LHCN-M2 (cell line): ENCODE measurements at places on chromosomes 1 and 21.

GRCh38 chr21:41641821-41642701 is 124.8 kb downstream of the RIPK4 start:
- peak; percentile 97 for DNase-seq

- DNase-seq: no peak
Observed at GRCh38 chr21:14484188-14485009, 61.7 kb downstream of the SAMSN1 start.

- DNase-seq: no peak
Observed at GRCh38 chr1:170351366-170351946, 180.5 kb upstream of the GORAB start.

GRCh38 chr1:232650845-232651244 is 20.9 kb upstream of the SIPA1L2 start:
- peak; percentile 19 for DNase-seq

DNA sequence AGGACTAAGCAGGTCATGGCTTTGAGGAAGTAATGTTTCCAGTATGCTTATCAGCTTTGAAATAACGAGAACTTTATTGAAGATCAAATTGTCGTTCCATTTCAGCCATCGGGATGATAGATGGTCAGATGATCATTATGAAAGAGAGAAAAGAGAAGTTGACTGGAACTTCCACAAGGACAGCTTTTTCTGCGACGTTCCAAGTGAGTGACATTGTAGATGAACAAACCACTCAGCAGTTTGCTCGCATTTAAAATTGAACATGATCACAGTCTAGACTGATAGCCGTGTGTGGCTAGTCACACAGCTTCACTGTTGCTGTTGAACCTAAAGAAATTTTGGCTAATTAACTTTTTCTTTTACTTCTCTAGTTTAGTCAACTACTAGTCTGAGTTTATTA is 151.1 kb downstream of the TLR5 start:
- DNase-seq: no peak

DNA sequence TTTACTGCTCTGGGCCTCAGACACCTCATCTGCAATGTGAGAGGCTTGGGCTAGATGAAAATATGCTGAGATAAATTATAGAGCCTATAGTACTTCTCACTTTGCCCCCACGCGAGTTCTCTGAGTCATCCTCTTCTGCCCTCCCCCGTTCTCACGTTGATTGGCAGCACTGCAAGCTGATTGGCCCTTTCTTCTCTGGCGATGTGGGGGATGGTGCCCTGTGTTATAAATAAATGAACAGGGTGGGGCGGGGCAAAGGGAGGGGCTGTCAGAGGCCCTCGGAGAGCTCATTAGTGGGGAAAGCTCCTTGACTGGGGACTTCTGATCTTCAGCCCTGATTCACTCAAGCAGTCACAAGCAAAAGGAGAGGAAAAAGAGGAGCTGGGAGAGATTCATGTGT is 64.3 kb upstream of the ZC3H12A start:
- DNase-seq: no peak

GRCh38 chr1:184753117-184753516 is 1.5 kb downstream of the EDEM3 start:
- DNase-seq: no peak

DNA sequence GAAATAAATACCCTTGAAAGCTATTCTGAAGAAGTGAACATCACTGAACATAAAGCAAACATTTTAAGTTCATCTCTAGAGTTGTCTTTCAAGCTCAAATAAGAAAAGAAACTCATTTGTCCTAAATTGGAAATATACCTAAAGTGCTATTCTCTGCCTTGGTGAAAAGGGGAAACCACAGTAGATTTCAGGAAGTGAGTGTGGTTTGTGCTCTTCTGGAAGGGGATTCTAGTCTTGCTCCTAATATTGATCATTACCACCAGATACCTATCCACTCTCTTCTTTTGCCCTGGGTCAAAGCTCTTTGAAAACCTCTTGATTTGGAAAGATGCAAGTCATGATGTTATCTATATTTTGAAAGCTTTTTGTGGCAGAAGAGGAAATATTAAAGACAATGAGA is 798.1 kb downstream of the ADGRL2 start:
- DNase-seq: no peak

- no peak for DNase-seq
Observed at GRCh38 chr1:53981220-53981619, 35.1 kb downstream of the LRRC42 start.

- DNase-seq: no peak
Observed at GRCh38 chr1:231091415-231091814, 51.4 kb upstream of the FAM89A start.

DNA sequence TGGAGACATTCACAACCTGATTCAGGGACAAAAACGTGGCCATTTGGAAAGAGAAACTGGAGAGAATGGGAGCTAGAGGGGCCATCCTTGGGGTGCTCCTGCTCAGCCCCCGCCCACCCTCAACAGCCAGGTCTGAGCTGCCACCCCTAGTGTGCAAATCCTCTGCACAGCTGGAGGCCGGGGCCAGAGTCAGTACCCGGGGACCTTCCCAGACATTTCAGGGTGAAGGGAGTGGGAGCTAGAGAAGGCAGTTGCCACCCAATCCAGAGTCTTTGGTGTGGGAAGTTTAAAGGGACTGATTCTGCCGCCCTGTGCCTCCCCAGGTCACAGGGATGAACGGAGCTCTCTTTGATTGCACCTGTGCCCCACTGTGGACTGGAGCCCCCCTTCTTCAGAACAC is 397.4 kb downstream of the MATN1 start:
- no peak for DNase-seq

- no peak for DNase-seq
Observed at GRCh38 chr1:161940866-161941591, 82.6 kb downstream of the OLFML2B start.

GRCh38 chr1:9990944-9991343 is 6.1 kb upstream of the RBP7 start:
- DNase-seq: no peak

GRCh38 chr1:3296826-3297225 is 157.6 kb upstream of the ARHGEF16 start:
- DNase-seq: no peak

- DNase-seq: no peak
Observed at GRCh38 chr1:203873094-203873493, 11.7 kb downstream of the SNRPE start.

- no peak for DNase-seq
Observed at GRCh38 chr1:160040476-160040875, 8.7 kb upstream of the PIGM start.

- no peak for DNase-seq
Observed at GRCh38 chr1:156140879-156141707, 12.3 kb upstream of the SEMA4A start.
